ENCODE measurements at places on chromosomes 16 and 17.

DNA sequence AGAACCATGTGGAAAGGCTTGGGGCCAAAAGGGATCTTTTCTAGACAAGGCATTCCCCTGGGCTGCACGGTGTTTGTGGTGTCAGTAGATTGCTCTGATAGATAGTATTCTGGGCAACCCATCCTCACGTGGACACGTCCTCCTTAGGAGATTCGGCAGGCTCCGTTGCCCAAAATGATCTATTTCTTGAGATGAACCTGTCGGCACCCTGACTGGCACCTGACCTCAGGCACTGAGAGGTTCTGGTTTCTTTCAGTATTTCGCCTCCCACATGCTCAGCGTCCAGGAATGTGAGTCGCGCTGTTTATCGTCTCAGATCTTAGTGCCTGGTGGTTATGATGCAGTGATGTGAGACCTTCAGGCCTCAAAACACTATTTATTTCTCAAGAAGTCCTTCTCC lies 89.7 kb downstream of the MARCHF10 start:
- no peak for DNase-seq

- DNase-seq = no peak
Observed at GRCh38 chr16:49930841-49931240, 74.9 kb upstream of the ZNF423 start.

DNA sequence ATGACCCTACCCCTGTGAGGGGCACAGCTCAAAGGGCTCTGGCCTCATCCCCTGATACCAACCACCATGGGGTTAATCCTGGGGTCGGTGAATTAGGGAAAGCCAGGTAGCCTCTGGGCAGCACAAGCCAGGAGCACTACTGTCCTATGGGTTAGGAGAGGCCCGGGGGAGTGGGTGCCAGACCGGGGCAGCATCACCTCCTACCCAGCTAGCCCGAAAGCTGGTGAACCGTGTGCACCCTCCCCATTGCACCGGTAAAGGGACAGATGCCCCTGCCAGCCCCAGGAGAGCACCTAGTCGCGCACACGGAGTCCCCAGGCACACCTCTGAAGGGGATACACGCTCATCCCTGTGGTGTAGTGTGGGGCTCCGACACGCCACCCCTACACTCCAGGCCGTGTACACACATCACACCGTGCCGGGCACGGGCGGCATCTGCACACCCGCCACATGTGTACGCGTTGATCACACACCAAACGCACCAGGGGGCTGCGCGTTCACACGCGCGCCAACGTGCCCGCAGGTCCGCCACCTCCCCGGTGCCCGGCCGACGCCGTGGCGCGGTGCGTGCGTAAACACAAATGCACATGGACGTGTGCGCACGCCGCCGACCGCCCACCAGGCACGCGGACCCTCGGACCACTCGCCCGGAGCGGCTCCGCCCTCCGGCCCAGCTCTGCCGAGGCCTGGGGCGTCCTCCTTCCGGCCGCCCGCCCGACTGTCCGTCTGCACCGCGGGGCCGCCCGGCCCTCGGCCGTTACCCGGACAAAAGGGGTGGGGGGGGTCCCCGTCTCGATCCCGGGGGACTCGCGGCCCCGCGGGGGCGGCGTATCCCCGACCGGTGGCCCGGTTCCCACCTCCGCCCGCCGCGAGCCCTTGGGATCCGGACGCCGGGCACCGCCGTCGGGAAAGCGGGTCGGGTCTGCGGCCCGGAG lies 785 bp downstream of the UBALD1 start:
- DNase-seq = no peak

DNA sequence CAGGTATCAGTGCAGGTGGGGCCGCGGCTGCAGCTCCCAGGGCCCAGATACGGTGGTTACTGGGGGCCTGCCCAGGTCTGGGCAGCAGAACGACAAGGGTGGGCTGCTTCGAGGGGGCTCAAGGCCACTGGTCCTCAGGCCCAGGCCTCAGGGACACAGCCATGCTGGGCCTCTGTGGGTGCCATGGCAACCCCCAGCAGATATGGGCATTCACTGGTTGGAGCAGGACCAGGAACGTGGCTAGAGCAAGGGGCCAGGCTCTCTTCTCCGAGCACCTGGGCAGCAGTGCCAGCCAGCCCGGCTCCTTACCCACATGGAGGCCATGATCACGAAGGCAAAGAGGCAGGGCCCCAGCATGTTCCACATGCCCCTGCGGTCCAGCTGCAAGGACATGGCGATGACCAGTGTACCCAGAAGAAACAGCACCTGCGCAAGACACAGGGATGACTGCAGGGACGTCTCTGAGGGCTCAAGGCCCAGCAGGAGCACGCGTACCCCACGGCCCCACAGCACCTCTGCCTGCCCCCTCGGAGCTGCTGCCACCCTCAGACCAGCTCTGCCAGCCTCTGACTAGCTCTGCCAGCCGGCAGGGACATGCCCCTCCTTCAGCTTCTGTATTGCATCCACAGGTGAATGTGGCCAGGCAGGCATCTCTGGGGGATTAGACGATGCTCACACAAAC lies 2.1 kb upstream of the MRPL28 start:
- DNase-seq = no peak

DNA sequence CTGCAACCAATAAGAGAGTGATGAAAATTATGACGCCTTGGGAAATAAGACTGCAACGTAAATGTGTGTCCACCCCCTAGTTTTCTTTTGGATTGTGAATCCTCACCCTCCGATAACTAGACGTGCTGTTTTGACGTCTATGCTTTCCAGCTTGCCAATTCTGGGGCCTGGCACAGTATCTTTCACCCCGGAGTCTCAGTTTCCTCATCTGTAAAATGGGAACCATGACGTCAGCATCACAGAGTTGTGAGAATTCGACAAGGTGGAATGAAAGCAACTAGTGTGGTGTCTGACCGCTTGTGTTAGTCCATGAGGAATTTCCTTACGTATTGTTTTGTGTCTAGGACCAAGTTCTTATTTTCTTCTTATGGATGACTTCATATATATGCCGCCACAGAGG lies 37.7 kb downstream of the WWOX start:
- DNase-seq = no peak

GRCh38 chr17:83073389-83074063 lies 5.9 kb upstream of the METRNL start:
- peak; percentile 88 for DNase-seq

DNA sequence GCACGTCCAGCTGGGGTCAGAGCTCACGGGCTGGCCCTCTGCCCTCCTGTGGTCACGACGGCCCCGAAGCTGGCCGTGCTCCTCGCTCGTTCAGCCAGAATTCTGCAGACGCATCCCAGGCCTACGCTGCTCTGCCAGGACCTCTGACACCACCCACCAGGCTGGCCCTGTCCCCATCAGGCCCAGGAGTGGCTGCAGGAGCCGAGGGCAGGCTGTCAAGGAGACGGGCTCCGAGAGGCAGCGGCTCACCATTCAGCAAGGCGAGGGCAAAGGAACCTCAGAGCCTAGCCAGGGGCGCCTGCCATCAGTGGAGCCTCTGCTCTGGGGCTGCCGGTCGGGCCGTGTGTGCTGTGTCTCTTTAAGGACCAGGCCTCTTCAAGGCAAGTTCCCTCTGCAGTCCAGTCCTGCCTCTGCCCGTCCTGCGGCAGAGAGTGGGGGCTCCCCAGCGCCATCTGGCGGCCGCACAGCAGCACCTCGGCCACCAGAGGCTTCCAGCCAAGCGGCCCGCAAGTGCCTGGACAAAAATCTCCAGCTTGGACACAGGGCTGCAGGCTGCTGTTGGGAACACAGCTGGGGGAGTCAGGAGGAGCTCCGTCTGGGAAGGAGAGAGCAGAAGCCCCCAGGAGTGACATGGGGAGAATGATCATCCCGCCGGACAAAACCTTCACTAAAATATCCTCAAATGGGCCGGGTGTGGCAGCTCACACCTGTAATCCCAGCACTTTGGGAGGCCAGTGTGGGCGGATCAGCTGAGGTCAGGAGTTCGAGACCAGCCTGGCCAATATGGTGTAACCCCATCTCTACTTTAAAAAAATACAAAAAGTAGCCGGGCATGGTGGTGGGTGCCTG lies 7.4 kb upstream of the ABR start:
- DNase-seq = peak; percentile 90

GRCh38 chr17:30476726-30477082 lies 504 bp upstream of the GOSR1 start:
- DNase-seq = no peak

DNA sequence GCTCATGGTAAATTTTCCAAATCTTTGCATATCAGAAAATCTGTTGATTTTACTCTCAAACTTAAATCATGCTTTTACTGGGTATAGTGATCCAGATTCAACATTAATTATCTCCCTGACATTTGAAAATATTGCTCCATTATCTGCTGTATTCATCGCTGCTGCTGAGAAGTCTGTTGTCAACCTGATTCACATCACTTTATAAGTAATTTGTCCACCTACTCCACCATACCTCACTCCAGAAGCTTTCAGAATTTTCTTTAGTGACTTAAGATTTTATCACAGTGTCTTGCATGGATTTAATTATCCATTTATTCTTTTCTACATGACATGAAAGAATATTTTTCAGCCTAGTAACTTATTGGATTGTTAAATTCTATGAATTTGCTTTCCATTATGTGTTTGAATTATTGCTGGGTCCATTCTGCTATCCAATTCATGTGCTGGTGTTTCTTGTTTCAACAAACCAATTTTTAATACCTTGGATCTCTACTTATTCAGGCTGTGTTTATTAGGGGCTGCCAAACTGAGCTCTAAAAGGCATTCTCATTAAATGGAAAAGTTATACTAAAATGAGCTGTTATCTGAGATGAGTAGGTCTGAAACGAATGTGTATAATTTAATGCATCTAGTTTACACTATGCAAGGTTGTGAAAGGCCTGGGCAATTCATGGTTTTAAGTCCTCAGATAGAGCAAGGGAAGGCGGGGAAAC lies 519.3 kb upstream of the CDH11 start:
- no peak for DNase-seq

- DNase-seq = no peak
Observed at GRCh38 chr17:81349397-81350319, 45.6 kb upstream of the BAHCC1 start.

DNA sequence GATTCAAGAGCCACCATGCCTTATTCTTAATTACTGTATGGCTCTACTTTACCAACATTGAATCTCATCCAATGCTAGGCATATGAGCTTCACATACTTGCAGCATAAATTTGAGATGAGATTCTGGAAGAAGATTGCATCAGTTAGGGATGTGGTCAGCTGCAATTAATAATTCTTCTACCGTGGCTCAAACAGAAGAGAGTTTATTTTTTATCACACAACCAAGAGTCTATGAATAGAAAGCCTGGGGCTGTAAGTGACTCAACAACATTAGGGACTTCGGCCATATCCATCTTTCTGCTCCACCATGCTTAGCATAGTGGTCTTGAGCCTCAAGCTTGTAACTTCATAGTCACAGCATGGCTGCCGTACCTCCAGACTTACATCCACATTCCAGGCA lies 179.4 kb upstream of the IRX6 start:
- no peak for DNase-seq

GRCh38 chr17:2266045-2266864 lies 37.3 kb downstream of the SMG6 start:
- DNase-seq = peak; percentile 45

DNA sequence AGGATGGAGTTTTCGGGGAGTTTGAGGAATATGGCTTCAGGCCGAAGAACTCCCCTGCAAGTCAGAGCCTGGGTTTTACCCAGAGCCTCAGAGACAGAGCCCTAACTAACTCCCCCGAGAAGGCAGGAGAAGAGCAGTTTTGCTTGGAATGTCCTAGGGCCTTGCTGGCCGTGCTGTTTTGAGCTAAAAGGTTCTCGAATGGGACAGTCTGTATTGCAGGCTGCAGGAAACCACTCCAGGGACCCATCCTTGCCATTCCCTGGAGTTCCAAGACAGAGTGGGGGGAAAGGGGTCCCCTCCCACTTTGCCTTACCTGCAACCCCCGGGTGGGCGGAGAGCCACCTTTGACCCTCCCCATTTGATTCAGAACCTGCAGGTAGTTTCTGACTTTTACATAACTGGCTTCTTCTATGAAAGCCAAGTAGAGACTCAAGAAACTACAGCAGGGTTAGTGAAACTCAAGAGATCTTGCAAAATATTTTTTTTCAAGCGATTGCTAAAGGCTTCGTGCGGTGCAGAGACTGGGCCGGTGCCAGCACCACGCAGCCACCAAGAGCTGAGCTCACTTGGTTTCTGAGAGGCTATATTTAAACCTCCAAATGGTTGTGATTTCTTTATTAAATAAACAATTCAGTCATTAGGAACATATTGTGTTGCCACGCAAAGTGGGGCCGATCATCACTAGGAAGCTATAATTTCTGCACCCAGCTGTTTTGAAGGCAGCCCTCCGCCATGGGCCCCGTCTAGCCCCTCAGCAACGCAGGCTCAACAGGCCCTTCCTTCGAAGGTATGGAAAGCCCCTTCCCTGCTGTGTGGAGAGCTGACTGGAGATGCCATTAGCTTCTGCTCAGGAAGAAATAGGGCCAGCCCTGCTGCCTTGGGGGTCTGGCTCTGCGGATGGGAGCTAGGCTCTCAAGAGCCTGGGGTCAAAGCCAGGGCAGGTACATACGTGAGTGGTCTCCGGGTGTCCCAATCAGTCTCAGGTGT lies 223.0 kb downstream of the NTN1 start:
- no peak for DNase-seq

- DNase-seq = no peak
Observed at GRCh38 chr17:28527181-28527681, 21.1 kb downstream of the FOXN1 start.

DNA sequence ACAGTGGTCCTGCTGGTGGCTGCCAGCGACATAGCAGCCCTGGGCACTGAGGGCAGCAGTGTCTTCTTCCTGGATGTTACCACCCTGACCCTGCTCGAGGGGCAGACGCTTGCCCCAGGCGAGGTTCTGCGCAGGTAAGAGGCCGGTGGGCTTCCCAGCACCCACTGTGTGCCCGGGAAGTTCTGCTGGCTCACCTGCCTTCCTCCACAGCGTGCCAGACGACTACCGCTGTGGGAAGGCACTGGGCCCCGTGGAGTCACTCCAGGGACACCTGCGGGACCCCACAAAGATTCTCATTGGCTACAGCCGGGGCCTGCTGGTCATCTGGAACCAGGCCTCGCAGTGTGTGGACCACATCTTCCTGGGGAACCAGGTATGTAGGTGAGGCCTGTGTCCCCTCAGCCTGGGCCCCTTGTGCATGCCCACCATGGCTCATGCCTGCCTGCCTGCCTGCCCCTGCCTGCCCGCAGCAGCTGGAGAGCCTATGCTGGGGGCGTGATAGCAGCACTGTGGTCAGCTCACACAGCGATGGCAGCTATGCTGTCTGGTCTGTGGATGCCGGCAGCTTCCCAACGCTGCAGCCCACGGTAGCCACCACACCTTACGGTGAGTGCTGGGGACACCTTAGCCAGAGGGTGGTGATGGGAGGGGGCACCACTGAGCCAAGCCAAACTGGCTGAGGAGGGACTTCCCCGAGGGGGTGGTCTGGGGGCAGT lies 8.5 kb downstream of the LLGL1 start:
- DNase-seq = no peak

GRCh38 chr16:87474566-87474996 lies 18.2 kb downstream of the ZCCHC14 start:
- no peak for DNase-seq
